Cardiac atrium fibroblast (primary cell): ENCODE measurements at places on chromosomes 6 and 20. TPM values are rescaled to one million over a fixed set of nuclear protein-coding genes. Genes with fewer than 3 reads are reported as not detected.

DACT2 gene
- total RNA-seq, result 7.8 and 17.2 TPM in 2 replicates

NT5E gene
- total RNA-seq, result 55.4 and 60.1 TPM in 2 replicates

BCAS1 gene
- not detected in 2 replicates for total RNA-seq

RPS18 gene
- total RNA-seq, result 4,152 and 5,581 TPM in 2 replicates

LTB gene
- total RNA-seq, result not detected in 2 replicates

RSPO4 gene
- total RNA-seq, result not detected in 2 replicates

MED20 gene
- total RNA-seq, result 12.2 and 12.6 TPM in 2 replicates

SPATS1 gene
- not detected in 2 replicates for total RNA-seq

ACAT2 gene
- 26.2 and 31.6 TPM in 2 replicates for total RNA-seq

SHLD1 gene
- 0.72 and 2.8 TPM in 2 replicates for total RNA-seq

CSTF1 gene
- total RNA-seq, result 26.7 and 32.6 TPM in 2 replicates

MGME1 gene
- 2.5 and 7.0 TPM in 2 replicates for total RNA-seq

SIRT5 gene
- 2.9 and 5.5 TPM in 2 replicates for total RNA-seq

SRC gene
- 18.1 and 20.2 TPM in 2 replicates for total RNA-seq

GLP1R gene
- total RNA-seq, result not detected in 2 replicates

DLL1 gene
- total RNA-seq, result under 0.01 and 0.16 TPM in 2 replicates

PCMT1 gene
- total RNA-seq, result 105 TPM in 2 replicates
